T-helper 17 cell (primary cell): ENCODE measurements at places on chromosomes 3 and 15.
A peak's percentile ranks its signal among the peaks of the same experiment; 100 is the strongest.

GRCh38 chr3:64837126-64837738 lies 149.4 kb upstream of the ADAMTS9 start:
- H3K27ac ChIP-seq: no peak overlapping the region
- no peaks in the 10 kb centered on the region for H3K36me3 ChIP-seq
- no peak overlapping the region for H3K4me3 ChIP-seq
- H3K27me3 ChIP-seq: no peaks in the 10 kb centered on the region
- no peak for DNase-seq
- H3K4me1 ChIP-seq: no peaks in the 10 kb centered on the region

- no peak overlapping the region for H3K4me3 ChIP-seq
- DNase-seq: no peak
- no peak overlapping the region for H3K27ac ChIP-seq
- H3K36me3 ChIP-seq: peaks cover 4% of the 10 kb centered on the region
- no peaks in the 10 kb centered on the region for H3K27me3 ChIP-seq
Measured at GRCh38 chr3:43729707-43730414, 39.1 kb downstream of the ABHD5 start.

- H3K27me3 ChIP-seq: no peaks in the 10 kb centered on the region
- H3K27ac ChIP-seq: no peak overlapping the region
- no peaks in the 10 kb centered on the region for H3K36me3 ChIP-seq
- DNase-seq: no peak
- H3K4me3 ChIP-seq: no peak overlapping the region
- no peaks in the 10 kb centered on the region for H3K4me1 ChIP-seq
Measured at GRCh38 chr3:146033950-146034349, 127.0 kb downstream of the PLOD2 start.

GRCh38 chr3:60053526-60054265 lies 1003.9 kb upstream of the CFAP20DC start:
- H3K4me3 ChIP-seq: no peak overlapping the region
- no peaks in the 10 kb centered on the region for H3K27me3 ChIP-seq
- no peak overlapping the region for H3K27ac ChIP-seq
- H3K4me1 ChIP-seq: peaks cover 11% of the 10 kb centered on the region

- H3K4me1 ChIP-seq: peaks cover 3% of the 10 kb centered on the region
- no peak for DNase-seq
- H3K4me3 ChIP-seq: no peak overlapping the region
- H3K27me3 ChIP-seq: no peaks in the 10 kb centered on the region
- H3K36me3 ChIP-seq: no peaks in the 10 kb centered on the region
- no peak overlapping the region for H3K27ac ChIP-seq
Measured at GRCh38 chr3:27521179-27521871, 37.1 kb upstream of the SLC4A7 start.

- H3K4me1 ChIP-seq: no peaks in the 10 kb centered on the region
- no peaks in the 10 kb centered on the region for H3K27me3 ChIP-seq
- DNase-seq: no peak
- no peak overlapping the region for H3K27ac ChIP-seq
- H3K36me3 ChIP-seq: no peaks in the 10 kb centered on the region
Measured at GRCh38 chr3:168952551-168952950, 711.0 kb downstream of the MECOM start.

- no peak overlapping the region for H3K4me3 ChIP-seq
- peak overlapping the region; percentile 21 for H3K27ac ChIP-seq
- DNase-seq: no peak
- peaks cover 9% of the 10 kb centered on the region for H3K4me1 ChIP-seq
Measured at GRCh38 chr3:171108066-171108465, 81.5 kb upstream of the SLC2A2 start.

- no peak overlapping the region for H3K4me3 ChIP-seq
- DNase-seq: no peak
- H3K4me1 ChIP-seq: peaks cover 19% of the 10 kb centered on the region
- no peak overlapping the region for H3K27ac ChIP-seq
- no peaks in the 10 kb centered on the region for H3K27me3 ChIP-seq
- H3K36me3 ChIP-seq: peaks cover 6% of the 10 kb centered on the region
Measured at GRCh38 chr3:100756441-100756840, 47.1 kb downstream of the TFG start.

GRCh38 chr3:128341659-128342395 lies 124.9 kb downstream of the DNAJB8 start:
- DNase-seq: no peak
- H3K4me1 ChIP-seq: peaks cover 11% of the 10 kb centered on the region
- peaks cover 2% of the 10 kb centered on the region for H3K36me3 ChIP-seq
- no peaks in the 10 kb centered on the region for H3K27me3 ChIP-seq
- H3K4me3 ChIP-seq: no peak overlapping the region

DNA sequence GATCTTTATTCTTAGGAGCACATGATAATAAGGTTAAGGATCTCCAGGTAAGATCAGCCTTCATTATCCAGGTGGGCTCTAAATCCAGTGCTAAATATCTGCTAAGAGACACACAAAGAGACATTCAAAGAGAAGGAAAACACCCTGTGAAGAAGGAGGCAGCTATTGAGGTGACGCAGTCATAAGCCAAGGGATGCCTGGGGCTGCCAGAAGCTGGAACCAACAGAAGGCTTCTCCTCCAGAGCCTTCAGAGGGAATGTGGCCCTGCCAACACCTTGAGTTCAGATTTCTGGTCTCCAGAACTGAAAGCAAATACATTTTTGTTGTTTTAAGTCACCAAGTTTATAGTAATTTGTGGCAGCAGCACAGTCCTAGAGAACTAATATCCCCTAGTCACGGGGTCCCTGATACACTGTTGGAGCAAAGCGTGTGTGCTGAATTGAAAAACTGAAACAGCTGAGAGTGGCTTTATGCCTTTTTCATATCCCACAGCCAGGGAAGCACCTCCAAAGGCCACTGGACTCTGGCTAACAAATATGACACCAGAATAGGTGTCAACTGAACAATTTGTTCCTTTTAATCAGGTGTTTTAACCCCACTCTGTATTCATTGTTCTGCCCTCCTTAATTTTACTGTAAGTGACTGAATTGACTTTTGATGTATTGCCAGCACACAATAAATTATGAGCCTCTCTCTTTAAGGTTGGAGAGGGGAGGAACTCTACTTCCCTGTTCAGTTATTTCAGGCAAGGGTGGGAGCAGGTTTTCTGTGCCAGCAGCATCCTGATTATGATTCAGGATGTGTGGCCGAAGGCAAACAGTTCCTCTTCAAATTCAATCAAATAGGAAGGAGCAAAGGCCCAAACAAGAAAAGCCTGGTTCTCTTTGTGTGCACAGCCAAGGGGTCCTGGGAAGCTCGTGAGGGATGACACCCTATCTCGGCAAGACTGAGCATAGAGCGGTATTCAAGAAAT lies 151.8 kb upstream of the HES1 start:
- peaks cover 22% of the 10 kb centered on the region for H3K27me3 ChIP-seq
- DNase-seq: no peak
- H3K27ac ChIP-seq: no peak overlapping the region
- H3K36me3 ChIP-seq: no peaks in the 10 kb centered on the region
- H3K4me1 ChIP-seq: no peaks in the 10 kb centered on the region

DNA sequence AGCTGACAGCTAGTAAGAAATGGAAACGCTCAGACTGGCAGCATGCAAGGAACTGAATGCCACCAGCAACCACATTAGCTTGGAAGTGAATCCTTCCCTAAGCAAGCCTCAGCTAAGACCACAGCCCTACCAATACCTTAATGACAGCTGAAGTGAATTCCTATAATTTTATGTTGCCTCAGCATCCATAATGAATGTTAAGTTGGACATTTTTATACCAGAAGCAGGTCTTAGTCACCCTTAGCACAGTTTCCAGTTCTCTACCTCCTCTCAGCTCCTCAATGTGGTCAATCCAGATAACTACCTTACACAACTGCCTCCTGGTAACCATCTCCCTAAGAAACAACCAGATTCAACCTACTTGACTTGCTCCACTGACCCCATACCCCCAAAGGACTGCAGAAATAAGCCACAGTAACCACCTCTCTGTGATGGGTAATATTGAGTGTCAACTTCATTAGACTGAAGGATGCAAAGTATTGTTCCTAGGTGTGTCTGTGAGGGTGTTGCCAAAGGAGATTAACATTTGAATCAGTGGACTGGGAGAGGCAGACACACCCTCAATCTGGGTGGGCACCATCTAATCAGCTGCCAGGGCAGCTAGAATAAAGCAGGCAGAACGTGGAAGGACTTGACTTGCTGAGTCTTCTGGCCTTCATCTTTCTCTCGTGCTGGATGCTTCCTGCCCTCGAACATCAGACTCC lies 33.5 kb downstream of the NEDD4 start:
- peaks cover 4% of the 10 kb centered on the region for H3K4me1 ChIP-seq
- DNase-seq: no peak
- no peak overlapping the region for H3K4me3 ChIP-seq
- no peaks in the 10 kb centered on the region for H3K27me3 ChIP-seq
- H3K27ac ChIP-seq: no peak overlapping the region

DNA sequence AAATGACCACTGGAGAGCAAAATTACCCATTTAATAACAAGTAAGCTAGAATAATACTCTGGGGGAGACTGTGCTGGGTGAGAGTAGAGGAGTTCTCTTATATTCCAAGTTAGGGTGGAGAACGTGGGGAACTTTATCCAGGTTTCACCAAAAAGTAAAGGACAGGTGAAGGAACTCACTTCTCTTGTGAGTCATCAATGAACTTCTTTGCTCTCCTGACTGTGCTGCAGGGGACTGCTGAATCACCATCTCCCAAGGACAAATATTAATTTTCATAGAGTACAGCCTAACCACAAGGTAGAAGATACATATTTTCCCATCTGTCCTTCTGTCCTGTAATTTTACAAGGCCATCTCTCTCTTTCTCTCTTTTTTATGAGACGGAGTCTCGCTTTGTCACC lies 8.3 kb upstream of the PDCD6IP start:
- peaks cover 9% of the 10 kb centered on the region for H3K4me1 ChIP-seq
- peaks cover 54% of the 10 kb centered on the region for H3K27me3 ChIP-seq
- no peaks in the 10 kb centered on the region for H3K36me3 ChIP-seq
- no peak overlapping the region for H3K4me3 ChIP-seq
- DNase-seq: no peak

DNA sequence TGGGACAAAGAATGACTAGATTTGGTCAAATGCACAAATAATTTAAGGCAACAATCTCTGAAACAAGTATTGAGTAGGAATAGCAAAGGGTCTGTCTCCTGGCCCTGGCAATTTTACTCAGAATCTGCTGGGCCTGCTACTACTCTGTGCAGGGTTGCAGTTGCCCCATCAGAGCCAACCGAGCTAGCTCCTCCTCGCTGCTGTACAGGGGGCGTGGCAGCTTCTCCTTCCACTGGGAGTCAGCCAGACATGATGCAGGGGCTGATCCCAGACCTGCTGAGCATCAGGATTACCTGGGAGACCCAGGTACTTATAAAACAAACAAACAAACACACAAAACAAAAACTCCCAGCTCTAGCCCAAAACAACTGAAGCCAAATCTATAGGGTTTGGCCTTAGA lies 30.5 kb upstream of the PXYLP1 start:
- no peak overlapping the region for H3K27ac ChIP-seq
- DNase-seq: no peak
- H3K4me3 ChIP-seq: no peak overlapping the region
- peaks cover 7% of the 10 kb centered on the region for H3K27me3 ChIP-seq
- H3K4me1 ChIP-seq: peaks cover 6% of the 10 kb centered on the region

GRCh38 chr15:95410757-95411156 lies 919.7 kb upstream of the NR2F2 start:
- no peaks in the 10 kb centered on the region for H3K36me3 ChIP-seq
- no peaks in the 10 kb centered on the region for H3K4me1 ChIP-seq
- H3K4me3 ChIP-seq: no peak overlapping the region
- H3K27ac ChIP-seq: no peak overlapping the region
- DNase-seq: no peak
- H3K27me3 ChIP-seq: no peaks in the 10 kb centered on the region

GRCh38 chr15:64854526-64854925 lies 12.8 kb downstream of the PLEKHO2 start:
- no peak overlapping the region for H3K4me3 ChIP-seq
- H3K27me3 ChIP-seq: no peaks in the 10 kb centered on the region
- H3K4me1 ChIP-seq: peaks cover 62% of the 10 kb centered on the region
- H3K36me3 ChIP-seq: peaks cover 5% of the 10 kb centered on the region
- peak overlapping the region; percentile 97 for H3K27ac ChIP-seq
